Renal cortical epithelial cell (primary cell): ENCODE measurements at places on chromosomes 3 and 15. TPM values are rescaled to one million over a fixed set of nuclear protein-coding genes. Genes with fewer than 3 reads are reported as not detected.

Gene CHRNA7
- 0.52 and 1.5 TPM in 2 replicates for total RNA-seq

Gene STRIT1
- total RNA-seq: not detected in 2 replicates

Gene DYNLT2B
- 16.1 and 17.2 TPM in 2 replicates for total RNA-seq

Gene ITIH1
- not detected in 2 replicates for total RNA-seq

Gene GXYLT2
- total RNA-seq: 1.0 and 7.0 TPM in 2 replicates

Gene CPNE4
- 0.05 and 0.35 TPM in 2 replicates for total RNA-seq

Gene CRYGS
- 1.2 TPM in 1 of 2 replicates, not detected in the other for total RNA-seq

Gene GOLGA8Q
- 1.4 TPM in 1 of 2 replicates, not detected in the other for total RNA-seq

Gene TGM5
- total RNA-seq: 0.25 and 0.35 TPM in 2 replicates

Gene EEFSEC
- 1.6 and 7.6 TPM in 2 replicates for total RNA-seq

Gene WDR93
- total RNA-seq: 0.69 and 1.2 TPM in 2 replicates

Gene KBTBD13
- total RNA-seq: not detected in 2 replicates
